ENCODE measurements at places on chromosomes 4 and X.

GRCh38 chrX:118528071-118528737, 32.6 kb downstream of the DOCK11 start:
- DNase-seq, result no peak

GRCh38 chr4:5932035-5932568, 39.2 kb upstream of the CRMP1 start:
- no peak for DNase-seq

GRCh38 chr4:14299166-14299565, 671.6 kb upstream of the BOD1L1 start:
- no peak for DNase-seq

DNA sequence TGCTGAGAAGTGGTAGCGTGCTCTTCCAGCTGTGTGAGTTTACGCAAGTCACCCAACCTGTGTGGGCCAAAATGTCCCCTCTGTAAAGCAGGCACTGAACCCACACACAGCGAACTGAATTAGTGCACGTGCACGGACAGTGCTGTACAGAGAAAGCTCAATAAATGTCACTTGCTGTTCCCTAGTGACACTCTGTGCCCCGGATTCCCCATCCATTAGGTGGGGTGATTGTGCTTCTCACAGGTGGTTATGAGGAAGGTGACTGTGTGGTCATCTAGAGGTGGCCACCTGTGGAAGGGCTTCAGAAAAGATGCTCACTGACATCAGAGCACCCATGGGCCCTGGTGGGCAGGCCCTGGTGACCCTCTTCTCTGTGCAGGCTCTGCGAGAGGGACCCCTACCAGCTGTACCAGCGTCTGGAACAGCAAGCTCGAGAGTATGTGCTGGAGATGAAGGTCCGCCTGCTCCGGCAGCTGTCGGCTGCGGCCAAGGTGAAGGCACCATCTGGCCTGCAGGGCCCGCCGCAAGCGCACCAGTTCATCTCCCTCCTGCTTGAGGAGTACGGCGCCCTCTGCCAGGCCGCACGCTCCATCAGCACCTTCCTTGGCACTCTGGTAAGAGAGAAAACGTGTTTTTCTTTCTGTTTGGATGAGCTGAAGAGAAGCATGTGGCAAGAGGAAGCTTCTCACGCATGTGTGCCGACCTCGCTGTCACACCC, 94.3 kb downstream of the FAM193A start:
- DNase-seq, result no peak

- no peak for DNase-seq
These were observed 58.0 kb downstream of the SMAD1 start for GRCh38 chr4:145539671-145540070.

- no peak for DNase-seq
These were observed 38.3 kb downstream of the DCTD start for GRCh38 chr4:182878633-182879495.

DNA sequence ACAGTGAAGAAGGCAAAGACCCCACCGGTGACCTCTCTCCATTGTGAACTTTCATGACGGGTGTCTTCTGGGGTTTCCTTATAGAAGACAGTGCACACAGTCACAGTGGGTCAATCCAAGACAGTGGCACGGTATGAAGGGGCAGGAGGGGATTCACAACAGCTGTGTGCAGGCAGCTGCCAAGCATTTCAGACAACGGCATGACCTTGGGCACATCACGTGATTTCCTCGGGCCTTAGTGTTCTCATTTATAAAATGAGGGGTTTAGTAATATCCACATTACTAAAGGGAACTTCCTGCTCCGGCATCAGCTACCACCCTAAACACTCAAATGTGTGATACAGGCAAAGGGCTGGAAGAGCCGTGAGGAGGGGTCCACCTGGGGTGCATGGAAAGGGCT, 42.9 kb downstream of the RBM47 start:
- no peak for DNase-seq

- no peak for DNase-seq
These were observed 3.4 kb upstream of the FAM9B start for GRCh38 chrX:9037296-9037695.

DNA sequence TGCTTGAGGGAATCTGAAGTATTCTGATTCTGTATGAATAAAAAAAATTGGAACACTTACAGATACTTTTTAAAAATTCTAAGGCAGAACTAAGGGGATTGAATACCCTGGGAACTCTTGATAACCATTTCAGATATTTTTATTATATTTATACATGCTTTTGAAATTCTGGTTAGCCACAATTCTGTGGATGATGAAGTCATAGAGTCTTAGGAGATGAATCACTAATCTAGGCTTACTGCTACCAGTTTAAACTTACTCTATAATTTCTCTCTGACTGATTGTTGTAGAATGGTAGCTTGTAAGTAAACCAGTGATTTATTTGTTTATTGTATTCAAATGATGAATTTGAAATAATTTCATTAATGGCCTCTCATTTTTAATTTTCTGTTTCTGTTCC, 11.4 kb upstream of the SLAIN2 start:
- DNase-seq, result no peak

DNA sequence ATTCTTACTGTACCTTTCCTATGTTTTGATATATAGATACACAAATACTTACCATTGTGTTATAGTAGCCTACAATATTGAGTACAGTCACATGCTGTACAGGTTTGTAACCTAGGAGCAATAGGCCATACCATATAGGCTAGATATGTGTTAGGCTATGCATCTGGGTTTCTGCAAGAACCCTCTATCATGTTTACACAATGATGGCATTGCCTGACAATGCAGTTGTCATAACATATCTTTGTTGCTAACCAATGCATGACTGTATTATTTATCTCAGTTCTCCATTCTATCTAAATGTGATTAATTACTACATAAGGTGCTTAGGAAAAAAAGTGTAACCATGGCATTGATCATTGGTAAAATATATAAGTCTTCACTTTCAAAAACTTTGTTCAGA, 10.0 kb upstream of the SPCS3 start:
- no peak for DNase-seq

DNA sequence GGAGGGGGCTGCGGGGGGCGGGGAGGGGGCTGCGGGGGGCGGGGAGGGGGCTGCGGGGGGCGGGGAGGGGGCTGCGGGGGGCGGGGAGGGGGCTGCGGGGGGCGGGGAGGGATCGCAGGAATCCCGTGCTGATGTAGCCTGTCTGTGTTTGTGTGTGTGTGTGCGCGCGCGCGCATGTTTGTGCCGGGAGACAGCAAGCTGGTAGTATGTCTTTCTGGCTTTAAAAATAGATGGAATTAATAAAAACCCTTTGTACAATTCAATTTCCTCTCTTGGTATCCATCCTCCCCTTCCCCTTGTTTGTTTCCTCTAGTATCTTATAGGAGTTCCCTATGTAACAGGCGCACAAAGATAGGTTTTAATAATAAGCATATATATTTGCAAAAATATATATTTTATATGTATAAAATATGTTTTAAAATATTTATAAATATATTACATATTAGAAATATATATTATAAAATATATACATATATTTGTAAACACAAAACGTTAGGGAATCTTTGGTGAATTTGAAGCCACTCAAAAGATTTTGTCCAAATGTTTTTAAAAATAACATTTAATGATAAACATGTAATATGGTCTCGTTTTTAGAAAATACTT, 782 bp downstream of the ARHGAP24 start:
- DNase-seq, result no peak

DNA sequence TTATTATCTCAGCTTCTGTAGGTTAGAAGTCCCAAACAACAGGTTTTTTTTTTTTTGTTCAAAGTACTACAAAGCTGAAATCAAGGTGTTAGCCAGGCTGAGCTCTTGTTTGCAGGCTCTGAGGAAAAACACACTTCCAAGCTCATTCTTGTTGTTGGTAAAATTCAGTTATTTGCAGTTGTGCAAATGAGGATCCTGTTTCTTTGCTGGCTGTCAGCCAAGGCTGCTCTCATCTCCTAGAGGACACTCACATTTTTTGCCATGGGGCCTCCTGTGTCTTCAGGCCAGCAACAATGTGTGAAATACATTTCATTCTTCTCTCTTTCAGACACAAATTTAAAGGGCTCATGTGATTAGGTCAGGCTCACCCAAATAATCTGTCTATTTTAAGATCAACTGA, 60.3 kb upstream of the HSD17B10 start:
- DNase-seq, result no peak

- no peak for DNase-seq
These were observed 302.3 kb downstream of the DCHS2 start for GRCh38 chr4:154189346-154189745.

GRCh38 chr4:2243681-2244380, 1.9 kb upstream of the HAUS3 start:
- DNase-seq, result no peak

GRCh38 chrX:10747975-10748374, 127.6 kb upstream of the MID1 start:
- no peak for DNase-seq

DNA sequence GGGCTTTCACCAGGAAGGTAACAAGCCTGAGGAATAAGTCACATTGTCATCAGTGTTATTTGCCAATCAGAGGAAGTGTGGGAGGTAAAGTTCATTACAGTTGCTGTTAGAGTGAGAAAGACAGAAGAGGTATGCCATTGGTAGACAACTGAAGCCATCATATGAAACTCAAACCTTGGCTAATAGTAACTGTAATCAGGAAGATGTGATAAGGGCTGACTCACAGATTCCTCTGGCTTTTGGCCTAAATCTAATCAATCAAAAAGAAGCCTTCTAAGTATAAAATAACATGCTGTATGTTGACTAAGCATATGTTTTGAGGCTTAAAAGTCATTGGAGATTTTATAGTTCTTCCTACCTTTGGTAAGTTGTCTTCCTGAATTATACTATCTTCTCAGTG, 242.8 kb downstream of the PCDH7 start:
- no peak for DNase-seq

DNA sequence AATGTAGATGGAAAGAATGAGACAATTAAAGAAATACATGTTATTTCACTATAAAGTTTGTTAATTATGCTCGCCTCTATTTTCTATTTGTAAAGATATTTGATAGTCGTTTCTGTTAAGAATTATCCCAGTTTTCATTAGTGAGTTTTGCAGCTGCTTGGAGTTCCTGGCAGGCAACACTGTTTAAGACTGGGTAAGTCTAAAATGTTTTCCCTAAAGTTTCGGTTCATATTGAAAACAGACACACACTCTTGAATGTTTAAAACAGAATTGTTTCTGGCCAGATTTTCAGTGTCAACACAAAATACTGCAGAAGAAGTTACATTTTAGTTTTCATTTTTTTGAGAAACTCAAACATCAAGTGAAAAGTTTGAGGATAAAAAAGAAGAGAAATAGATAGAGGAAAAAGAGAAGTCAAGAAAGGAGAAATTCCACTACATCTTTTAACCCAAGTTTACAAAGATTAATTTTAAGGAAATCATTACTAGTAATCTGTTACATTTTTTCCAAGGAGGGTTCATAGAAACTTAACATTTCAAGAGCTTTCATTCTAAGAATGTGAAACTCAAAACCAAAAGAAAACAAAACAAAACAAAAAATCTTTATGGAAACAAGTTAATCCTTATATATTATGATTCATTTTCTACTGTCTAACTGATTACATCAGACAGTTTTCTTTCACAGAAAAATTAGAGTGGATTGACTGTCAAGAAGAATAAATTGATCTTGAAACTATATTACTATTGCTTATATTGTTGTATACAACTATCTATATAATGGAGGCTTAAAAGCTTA, 305.5 kb downstream of the FAT4 start:
- no peak for DNase-seq

DNA sequence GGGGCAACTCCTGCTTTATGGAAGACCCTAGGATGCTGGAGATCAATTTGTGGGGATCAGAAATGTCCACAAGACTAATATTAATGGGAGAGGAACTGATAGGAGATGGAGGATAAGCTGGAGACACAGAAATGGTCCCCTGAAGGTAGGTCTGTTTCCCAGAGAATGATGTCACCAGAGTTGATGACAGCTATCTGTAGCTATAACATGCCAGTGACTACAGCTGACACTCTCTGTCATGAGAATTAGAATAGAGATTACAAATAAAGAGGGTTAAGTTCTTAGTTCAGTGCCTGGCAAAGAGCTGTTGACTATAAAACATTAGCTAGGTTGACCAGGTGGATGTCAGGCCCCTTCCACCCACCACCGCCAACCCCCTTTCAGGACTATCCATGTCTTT, 9.3 kb downstream of the BST1 start:
- DNase-seq, result no peak

GRCh38 chr4:39256436-39256835, 74.1 kb downstream of the WDR19 start:
- no peak for DNase-seq

- no peak for DNase-seq
These were observed 2.9 kb upstream of the ZMYM3 start for GRCh38 chrX:71256856-71257255.

- DNase-seq, result no peak
These were observed 61.8 kb downstream of the POLR2B start for GRCh38 chr4:57040510-57040909.

GRCh38 chrX:97132664-97133415, 249.1 kb downstream of the RPA4 start:
- DNase-seq, result no peak

GRCh38 chr4:39528061-39528465, 824 bp upstream of the UGDH start:
- no peak for DNase-seq

Measured in Panc1 (cell line).